Upper lobe of left lung (tissue), 6 donors: ENCODE measurements at places on chromosomes 7 and 10. TPM values are rescaled to one million over a fixed set of nuclear protein-coding genes. Genes with fewer than 3 reads are reported as not detected.

GRCh38 chr10:43407576-43408330 lies 1.2 kb downstream of the HNRNPF start:
- H3K27me3 ChIP-seq, result no peaks in the 10 kb centered on the region
- peak overlapping the region; percentile 71 for H3K4me3 ChIP-seq
- DNase-seq, result peak; percentile 96
- peaks cover 50% of the 10 kb centered on the region for H3K4me1 ChIP-seq
- H3K36me3 ChIP-seq, result peaks cover 4% of the 10 kb centered on the region

GRCh38 chr10:114751856-114752255 lies 69.7 kb upstream of the FHIP2A start:
- no peaks in the 10 kb centered on the region for H3K27me3 ChIP-seq
- no peak for DNase-seq
- H3K4me1 ChIP-seq, result no peaks in the 10 kb centered on the region
- H3K27ac ChIP-seq, result no peak overlapping the region
- no peak overlapping the region for H3K4me3 ChIP-seq

Gene BTBD16
- total RNA-seq, result 1.8 TPM

- H3K4me3 ChIP-seq, result no peak overlapping the region
- no peaks in the 10 kb centered on the region for H3K36me3 ChIP-seq
- H3K27ac ChIP-seq, result no peak overlapping the region
These were observed 756.3 kb downstream of the NXPH1 start for GRCh38 chr7:9189703-9190102.

- DNase-seq, result no peak
- no peaks in the 10 kb centered on the region for H3K36me3 ChIP-seq
- no peak overlapping the region for H3K4me3 ChIP-seq
- no peaks in the 10 kb centered on the region for H3K4me1 ChIP-seq
These were observed 42.9 kb downstream of the ELFN1 start for GRCh38 chr7:1712907-1713501.

Gene RGR
- 14.7 TPM for total RNA-seq

- H3K36me3 ChIP-seq, result no peaks in the 10 kb centered on the region
- no peaks in the 10 kb centered on the region for H3K27me3 ChIP-seq
- H3K27ac ChIP-seq, result no peak overlapping the region
- H3K4me1 ChIP-seq, result no peaks in the 10 kb centered on the region
These were observed 262.1 kb downstream of the ATRNL1 start for GRCh38 chr10:115355162-115355760.
